NCI-H2081 treated with DMSO at 0.1 percent for 48 hours (cell line): ENCODE measurements at places on chromosomes 1 and 21.

- no peak for DNase-seq
These were observed 481 bp downstream of the TAL1 start for GRCh38 chr1:47231301-47232186.

DNA sequence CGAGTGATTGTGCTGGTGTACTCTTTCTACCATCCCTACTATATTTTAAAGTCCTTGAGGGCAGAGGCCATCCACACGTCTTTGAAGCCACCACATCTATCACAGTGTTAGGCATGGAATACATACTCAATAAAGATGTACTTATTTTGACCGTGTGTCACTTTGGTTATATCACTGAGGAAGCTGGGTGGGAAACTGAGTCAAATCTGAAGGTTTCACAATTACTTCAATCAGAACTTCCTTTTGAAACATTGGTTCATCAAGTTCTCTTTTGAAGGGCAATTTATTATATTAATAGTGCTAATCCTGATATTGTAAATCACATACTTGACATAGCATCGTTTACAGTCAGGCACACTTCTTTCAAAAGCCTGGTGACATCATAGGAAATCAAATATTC, 53.3 kb upstream of the ATP1B1 start:
- no peak for DNase-seq

- no peak for DNase-seq
These were observed 3.5 kb downstream of the SLC66A1 start for GRCh38 chr1:19315378-19316198.

DNA sequence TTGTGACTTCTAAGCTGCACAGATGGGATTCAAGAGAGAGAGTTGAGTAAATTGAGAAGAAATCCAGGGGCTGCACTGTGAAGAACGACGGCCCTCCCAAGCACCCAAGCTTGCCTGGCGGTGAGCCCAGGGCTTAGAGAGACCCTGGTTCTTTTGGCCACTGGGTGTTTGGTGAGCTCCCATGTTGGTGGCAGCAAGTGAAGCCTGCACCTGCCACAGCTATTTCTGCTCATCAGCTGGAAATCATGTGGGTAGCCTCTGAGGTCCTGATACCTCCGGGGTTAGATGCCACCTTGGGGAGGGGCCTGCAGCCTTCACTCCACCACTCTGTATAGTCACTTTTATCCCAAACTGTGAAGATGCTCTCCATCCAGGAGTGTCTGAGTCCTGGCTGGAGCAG, 6.2 kb upstream of the BTG2 start:
- DNase-seq: no peak

DNA sequence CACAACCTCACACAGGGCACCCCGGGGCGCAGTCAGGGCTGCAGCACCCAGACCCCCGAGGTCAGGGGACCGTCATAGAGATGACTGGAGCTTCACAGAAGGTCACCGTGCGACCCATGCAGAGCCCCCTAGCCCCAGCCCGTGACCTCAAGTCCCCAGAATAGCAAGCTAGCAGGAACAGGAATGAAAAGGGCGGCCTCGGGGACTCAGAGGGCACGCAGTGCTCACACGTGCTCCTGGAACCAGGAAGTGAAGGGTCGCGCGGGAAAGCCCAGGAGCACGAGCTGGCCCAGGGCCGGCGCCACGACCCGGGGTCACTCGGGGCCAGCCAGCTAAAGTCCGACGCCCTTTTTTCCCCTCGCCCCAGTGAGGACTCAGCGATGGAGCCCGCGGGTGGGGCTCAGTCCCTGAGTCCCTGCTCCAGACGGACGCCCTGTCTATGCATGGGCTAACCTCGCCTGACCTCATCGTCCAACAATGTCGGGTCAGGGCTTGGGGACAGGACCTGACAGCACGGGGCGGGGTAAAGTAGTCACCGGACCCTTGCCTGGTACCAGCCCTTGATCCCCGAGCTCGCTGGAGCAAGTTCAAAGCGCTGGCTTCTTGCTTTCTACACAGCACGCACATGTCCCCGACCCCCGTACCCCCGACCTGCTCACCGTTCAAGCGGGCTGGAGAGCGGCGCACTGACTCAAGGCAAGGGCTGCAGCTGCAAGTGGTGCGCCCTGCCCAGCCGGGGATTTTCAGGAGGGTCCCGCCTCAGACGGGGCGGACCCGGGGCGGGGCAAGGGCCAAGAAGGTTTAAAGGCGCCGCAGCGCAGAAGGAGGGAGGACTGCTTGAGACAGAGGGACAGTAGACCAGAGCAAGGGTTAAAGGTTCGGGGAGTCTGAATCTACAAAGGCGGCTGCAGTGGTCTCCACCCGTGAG, at the start of gene TAGLN2:
Gene TAGLN2 (minus strand): TSS at position 717 of the 928 bp plus-strand sequence. CDS start 4,998 bp downstream, outside the sequence.
- DNase-seq: no peak

DNA sequence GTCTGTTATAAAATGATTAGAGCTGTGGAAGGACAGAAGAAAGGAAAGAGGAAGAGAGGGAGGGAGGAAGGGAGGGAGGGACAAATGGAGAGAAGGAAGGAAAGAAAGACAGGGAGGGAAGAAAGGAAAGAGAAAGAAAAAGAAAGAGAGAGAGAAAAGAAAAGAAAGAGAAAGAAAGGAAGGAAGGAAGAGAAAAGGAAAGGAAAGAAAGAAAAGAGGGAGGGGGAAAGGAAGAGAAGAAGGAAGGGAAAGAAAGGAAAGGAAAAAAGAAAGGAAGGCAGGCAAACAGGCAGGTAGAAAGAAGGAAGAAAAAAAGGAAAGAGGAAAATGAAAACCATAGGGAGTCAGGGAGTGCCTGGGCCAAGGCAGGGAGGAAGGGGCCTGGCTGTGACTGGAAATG, 14.5 kb upstream of the BACE2 start:
- DNase-seq: no peak

DNA sequence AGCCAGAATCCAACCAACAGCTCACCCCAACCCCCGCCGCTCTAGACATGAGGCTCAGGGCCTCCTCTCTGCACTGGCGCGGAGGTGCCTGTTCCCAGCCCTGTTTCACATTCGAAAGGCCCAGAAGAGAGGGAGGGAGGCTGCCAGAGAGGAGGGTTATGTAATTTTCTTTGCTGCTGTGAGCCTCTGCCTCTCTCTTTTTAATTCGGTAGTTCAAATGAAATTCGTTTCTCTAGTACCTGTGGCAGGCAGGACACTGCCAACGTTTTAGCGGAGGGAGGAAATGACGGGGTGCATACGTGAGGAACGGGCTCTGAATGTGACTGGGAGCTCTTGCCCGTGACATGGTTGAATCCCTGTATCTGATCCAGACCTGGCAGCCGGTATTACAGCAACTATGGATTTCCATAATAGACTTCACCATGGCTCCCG, 9.4 kb downstream of the PRDM16 start:
- no peak for DNase-seq

GRCh38 chr1:180751921-180752320, 120.1 kb downstream of the XPR1 start:
- no peak for DNase-seq

DNA sequence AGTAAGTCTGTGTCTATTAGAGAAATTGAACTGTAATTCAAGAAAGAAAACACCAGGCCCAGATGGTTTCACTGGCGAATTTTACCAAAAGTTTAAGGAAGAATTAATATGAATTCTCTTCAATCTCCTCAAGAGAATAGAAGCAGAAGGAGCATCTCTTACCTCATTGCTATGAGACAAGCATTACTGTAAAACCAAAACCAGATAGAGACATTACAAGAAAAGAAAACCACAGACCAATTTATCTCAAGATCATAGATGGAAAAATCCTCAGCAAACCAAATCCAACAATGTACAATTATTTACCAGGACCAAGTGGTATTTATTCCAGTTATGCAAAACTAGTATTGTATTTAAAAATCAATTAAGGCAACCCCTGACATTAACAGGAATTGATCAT, 160.6 kb downstream of the LIPI start:
- no peak for DNase-seq
